RPMI7951 (cell line): ENCODE measurements at places on chromosomes 11 and 22. TPM values are rescaled to one million over a fixed set of nuclear protein-coding genes. Genes with fewer than 3 reads are reported as not detected.

The SYVN1 gene
- 15.6 and 29.2 TPM in 2 replicates for total RNA-seq

- no peak for DNase-seq
Observed at GRCh38 chr11:36374726-36375125, 78.6 kb downstream of the PRR5L start.

DNA sequence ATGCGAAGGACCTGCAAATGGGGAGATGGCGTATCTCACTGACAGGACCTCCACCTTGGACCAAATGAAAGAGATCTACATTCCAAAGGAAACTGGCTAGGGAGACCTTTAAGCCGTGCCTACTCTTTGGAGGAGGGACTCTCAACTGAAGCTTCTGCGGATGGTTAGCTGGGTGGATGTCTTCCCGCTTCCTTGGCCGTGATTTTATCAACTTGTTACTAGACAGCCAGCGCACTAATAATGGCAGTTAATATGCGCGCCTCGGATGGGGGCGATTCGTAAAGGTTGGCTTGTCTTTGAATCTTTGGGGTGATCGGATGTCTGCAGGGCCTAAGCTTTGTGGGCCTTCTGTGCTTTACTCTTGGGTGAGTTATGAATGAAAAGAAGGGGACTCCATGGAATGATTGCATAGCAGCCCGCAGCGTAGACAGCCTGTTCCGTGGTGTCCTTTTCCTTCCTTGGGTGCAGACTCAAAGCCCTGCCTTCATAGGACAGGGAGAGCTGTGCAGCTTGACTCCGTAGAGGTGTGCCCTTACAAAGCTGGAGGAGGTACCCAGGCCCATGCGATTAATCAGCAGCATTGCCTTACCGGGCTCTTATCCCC, 1.5 kb downstream of the ZNRF3 start:
- no peak for DNase-seq

The PVALB gene
- not detected in 2 replicates for total RNA-seq

DNA sequence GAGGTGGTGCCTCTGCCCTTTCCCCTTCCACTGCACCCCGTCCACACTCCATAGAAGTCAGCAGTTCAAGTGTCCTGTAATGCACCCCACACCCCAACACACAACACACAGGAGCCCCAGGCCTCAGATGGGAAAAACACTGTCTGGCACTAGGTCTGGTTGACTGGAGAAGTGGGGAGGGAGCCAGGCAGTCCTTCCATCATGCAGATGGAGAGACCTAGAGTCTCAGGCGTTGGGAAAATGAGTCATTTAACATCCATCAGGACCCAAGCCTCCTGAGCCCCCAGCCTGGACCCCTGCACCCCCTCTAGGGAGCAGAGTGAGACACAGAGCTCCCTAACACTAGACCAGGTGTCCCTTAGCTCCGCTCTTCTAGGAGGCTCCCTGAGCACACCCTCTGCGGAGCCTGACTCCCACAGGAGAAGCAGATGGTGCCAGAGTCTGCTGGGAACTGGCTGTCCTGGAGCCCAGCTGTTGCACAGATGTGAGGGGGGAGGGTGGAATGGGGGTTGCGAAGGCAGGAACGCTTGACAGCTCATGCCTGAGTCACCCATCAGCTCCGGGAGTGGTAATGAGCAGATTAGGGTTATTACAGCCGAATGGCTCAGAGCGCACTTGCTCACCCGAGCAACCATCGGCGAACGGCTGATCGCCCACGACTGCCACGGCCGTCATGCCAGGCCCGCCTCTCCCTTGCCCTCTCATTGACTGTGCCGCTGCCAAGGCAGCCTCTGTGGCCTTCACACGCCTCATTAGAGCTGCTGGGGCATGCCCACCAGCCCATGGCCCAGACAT, 22.1 kb upstream of the SYT7 start:
- peak; percentile 98 for DNase-seq

DNA sequence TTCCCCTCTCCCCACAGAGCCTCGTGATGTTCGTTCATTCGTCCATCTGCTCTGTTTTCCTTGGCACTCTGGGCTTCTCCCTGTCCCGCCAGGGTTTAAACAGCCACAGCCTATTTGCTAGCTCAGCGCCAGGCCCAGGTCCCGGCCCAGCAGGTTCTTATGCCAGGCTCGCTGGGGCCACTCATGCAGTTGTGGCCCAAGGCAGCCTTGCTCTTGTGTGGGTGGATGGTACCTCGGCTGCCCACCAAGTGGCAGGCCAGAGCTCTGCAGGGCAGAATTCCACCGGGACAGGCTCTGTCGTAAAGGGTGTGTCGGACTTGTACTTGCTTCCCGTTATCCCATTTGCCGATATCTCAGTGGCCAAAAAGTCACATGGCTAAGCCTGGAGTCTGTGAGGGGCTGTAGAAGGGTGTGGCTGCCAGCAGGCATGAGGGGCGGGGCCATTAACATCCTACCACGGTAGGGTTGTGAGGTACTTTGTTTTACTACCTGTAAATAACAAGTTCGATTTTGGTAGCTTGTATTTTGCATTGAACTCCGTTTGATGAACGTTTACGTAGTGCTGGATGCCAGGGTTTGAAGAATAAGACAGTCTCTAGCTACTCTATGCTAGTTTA, 7.9 kb downstream of the FAM118A start:
- DNase-seq: no peak

The CD6 gene
- total RNA-seq: not detected in 2 replicates
